ENCODE measurements at places on chromosomes 13 and 19. TPM values are rescaled to one million over a fixed set of nuclear protein-coding genes. Genes with fewer than 3 reads are reported as not detected.

DNA sequence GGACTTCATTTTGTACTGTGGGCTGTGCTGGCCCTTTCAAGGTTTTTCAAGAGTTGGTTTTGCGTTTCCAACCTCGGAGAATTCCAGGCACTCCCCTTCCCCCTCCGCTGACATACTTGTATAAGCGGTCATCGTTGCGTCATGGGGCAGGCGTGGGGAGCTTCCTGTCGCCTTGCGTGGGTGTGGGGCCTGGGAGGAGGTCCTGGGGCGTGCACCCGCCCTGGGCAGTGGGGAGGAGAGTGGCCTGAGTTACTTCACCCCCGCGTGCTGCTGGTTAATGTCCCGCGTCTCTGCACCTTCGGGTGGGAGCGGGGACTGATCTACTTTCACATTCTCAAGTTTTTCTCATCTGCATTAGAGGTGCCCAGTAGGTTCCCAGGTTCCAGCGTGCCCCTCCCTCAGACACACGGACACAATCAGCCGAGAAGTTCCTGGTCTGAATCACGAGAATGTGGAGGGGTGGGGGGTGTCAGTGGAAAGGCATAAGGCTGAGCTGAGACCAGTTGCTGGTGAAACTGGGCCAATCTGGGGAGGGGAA is 4.1 kb downstream of the IER2 start:
- DNase-seq = peak; percentile 96

DNA sequence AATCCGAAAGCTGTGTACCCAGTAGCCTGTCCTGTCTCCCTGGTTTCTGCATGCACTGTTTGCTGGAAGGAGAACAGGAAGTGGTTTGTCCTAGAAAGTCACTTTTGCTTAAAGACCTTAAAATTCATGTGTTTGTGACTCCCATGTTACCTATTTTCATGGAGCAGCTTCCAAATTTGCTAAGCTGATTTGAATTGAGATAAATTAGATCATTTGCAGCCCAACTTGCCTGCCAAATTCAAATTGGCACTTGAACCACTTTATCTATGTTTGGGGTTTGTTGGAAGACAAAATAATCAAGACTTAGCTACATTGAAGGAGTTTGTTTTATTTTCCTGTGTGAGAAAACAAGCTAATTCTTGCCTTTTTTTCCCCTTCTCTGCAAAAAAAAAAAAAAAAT is 532.5 kb downstream of the DIAPH3 start:
- no peak for DNase-seq

The GDF15 gene
- total RNA-seq = 49.9 TPM

DNA sequence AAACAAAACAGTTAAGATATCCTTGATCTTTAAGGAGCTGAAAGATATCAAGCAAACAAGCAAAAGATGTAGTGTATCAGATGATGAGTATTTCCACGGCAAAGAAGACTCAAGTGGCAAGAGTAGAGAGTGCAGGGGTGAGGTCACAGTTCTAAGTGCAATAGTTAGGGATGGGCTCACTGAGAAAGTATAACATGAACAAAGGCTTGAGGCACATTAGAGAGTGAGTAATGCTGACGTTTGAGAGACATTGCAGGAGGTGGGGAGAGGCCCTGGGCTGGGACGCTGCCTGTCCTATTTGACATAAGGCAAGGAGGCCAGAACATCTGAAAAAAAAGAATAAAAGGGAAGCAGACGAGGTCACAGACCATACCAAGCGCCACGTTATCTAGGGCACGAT is 1.4 kb downstream of the DUXA start:
- DNase-seq = no peak

GRCh38 chr19:23410155-23410554 is 14.9 kb upstream of the ZNF91 start:
- no peak for DNase-seq

The TUBA3C gene
- total RNA-seq = not detected

The CPB2 gene
- total RNA-seq = not detected

The KLK8 gene
- not detected for total RNA-seq

DNA sequence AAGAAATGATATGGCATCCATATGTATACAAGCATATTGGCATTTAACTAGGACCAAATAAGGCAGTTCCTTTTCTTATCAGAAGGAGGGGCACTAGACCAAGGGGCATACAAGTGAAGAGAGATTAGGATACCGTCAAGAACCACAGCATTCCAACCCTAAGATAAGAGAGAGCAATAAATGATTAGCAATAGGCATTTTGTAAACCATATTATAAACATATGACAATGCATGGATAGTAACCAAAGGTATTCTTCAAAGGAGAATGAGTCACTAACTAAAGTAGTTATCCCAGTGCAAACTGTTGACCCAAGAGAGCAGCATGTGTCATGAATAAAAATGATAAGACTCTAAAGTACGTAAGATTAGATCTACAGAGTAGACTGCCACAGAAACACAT is 500.9 kb upstream of the HTR2A start:
- DNase-seq = peak; percentile 64

- peak; percentile 4 for DNase-seq
These were observed 9.1 kb upstream of the C19orf12 start for GRCh38 chr19:29724102-29724641.

- DNase-seq = no peak
These were observed 8.9 kb upstream of the NR2F6 start for GRCh38 chr19:17254636-17255035.

DNA sequence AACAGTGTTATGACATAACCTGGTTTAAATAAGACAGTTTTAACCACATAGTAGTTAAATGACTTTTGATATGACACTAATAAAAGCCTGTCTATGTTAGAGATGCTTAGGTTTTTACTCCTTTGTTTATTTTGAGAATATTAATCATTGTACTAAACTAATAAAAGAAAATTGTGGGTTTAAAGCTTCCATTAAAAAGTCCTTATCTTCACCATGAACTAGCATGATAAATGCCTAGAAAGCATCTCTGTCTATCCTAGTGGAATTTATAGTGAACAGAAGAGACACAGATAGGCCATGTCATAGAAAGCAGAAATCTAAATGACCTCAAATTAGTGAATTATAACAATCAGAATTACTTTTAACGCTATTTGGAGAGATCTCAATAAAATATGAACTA is 255.2 kb downstream of the PCDH9 start:
- no peak for DNase-seq

DNA sequence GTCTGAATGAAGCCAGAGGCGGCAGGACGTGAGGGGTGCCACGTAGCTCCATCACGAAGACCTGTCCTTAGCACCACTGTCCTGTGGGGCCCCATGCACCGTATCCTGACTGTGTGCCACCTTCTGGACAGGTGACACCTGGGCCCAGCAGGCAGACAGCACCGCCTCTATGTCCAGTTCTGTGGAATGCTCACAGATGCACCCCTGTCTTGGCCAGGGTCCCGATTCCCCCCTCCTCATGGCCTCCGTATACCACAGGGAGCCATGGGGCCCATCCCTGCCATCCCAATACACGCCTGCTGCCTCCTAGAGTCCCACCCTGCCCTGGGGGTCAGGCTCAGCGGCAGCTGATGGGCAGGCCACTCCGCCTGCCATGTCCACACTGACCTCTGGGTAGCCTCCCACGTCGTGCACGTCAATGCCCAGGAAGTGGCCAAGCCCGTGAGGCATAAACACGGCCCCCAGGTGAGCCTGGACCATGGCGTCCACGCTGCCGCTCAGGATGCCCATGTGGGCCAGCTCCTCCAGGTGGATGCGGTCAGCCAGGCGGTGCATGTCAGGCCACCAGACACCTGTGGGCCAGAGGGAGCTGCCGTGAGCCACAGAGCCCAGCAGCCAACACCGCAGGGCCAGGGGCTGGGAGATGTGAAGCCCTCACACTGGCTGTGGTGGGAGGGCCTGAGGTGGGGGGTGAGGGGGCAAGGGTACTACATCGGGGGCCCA is 17.6 kb downstream of the CEBPG start:
- DNase-seq = no peak

- DNase-seq = no peak
These were observed 122.3 kb upstream of the ZNF536 start for GRCh38 chr19:30249911-30250310.

The NAT14 gene
- 18.1 TPM for total RNA-seq

The GPR4 gene
- total RNA-seq = not detected

The VSTM2B gene
- not detected for total RNA-seq

The LHB gene
- not detected for total RNA-seq

GRCh38 chr19:3220576-3220975 is 3.9 kb upstream of the CELF5 start:
- no peak for DNase-seq

- DNase-seq = no peak
These were observed 82.8 kb upstream of the MRI1 start for GRCh38 chr19:13681509-13681908.

- peak; percentile 72 for DNase-seq
These were observed 389.9 kb downstream of the RFC3 start for GRCh38 chr13:34207872-34208271.

The SCAF1 gene
- total RNA-seq = 18.1 TPM

GRCh38 chr19:10189616-10190015 is 5.1 kb downstream of the DNMT1 start:
- DNase-seq = no peak

DNA sequence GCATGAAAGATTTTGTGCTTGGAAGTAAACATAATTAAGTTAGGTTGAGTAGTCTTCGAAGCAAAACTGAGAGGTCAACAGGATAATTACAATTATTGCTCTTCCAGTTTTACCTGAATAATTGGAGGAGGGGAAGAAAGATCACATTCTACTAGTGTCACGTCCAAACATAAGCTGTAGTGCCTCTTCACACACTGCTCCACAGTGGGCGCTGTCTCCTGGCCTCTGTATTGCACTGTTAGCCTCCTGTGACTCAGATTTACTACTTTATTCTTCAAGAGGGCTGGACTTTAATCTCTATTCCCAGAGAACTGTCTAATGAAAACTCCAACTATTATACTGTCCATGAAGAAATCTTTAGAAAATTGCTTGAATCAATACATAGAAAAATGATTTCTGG is 62.9 kb downstream of the TRPC4 start:
- no peak for DNase-seq

The COL5A3 gene
- 10.6 TPM for total RNA-seq

- DNase-seq = no peak
These were observed 8.6 kb downstream of the AKAP11 start for GRCh38 chr13:42280537-42280936.

The NOVA2 gene
- not detected for total RNA-seq

The STARD13 gene
- 48.0 TPM for total RNA-seq

DNA sequence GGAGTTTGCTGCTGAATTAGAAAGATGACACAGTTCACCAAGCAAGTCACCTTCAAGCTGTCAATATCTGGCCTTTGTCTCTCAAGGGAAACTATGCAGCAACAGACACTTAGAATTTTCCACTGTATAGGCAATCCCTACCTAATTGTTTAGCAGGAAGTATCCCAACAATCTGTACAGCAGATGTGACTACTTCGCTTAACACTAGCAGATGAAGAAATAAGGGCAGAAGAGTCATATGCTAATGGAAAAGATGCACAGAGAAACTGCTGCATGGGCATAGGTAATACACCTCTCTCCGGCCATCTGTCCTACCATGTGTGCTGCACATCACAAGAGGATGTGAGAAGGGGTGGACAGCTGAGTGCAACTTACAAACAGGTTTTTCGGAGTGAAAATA is 851.2 kb downstream of the PCDH9 start:
- peak; percentile 1 for DNase-seq

GRCh38 chr13:113216254-113217048 is 7.0 kb downstream of the CUL4A start:
- peak; percentile 61 for DNase-seq

DNA sequence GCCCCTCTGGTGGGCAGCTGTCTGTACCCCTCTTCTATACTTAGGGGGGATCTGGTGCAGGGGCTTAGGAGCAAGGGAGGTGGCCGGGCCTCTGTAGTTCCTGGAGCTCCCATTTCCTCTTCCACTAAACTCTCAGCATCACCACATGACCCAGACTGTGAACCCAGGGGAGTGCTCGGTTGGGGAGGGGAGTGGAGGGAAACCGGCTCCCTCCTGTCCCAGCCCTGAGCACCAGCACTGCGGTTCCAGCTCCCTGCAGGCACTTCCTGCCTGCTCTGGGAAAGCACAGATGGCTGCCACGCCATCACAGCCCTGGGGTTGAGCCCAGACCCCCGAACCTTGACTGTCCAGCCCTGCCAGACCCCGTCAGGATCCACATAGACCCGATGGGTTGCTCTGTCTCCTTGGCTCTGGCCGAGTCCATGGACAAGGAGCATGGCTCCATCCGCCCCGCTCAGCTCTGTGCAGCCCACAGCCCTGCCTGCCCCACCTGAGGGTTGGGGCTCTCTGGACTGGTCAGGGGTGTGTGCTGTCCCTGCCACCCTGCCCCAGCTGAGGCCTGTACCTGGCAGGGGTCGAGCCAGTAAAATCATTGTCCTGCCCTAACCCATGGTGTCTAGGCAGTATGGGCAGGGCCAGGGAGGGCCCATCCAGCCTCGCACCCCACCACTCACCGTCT is 36.0 kb upstream of the SLC7A10 start:
- no peak for DNase-seq

GRCh38 chr13:51961493-51962403 is 49.5 kb downstream of the ATP7B start:
- DNase-seq = no peak

DNA sequence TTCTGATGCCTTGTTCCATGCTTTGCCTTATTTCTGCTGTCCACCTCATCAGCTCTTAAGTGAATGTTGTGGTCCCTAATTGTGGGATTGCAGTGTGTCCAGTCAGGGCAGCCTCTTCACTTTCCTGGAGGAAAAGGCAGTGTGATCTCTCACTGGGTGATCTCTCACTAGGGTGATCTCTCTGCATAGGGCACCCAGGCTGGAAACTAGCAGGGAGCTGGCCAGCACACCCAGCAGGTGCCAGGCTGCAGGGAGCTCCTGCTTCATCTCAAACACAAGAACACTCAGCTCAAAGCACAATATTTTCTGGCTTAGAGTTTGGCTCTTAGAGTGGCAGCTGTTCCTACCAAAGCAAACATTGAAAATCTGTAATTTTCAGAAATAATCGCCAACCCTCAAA is 36.5 kb upstream of the TSHZ3 start:
- DNase-seq = no peak

- peak; percentile 81 for DNase-seq
These were observed 109.4 kb downstream of the RFC3 start for GRCh38 chr13:33927315-33927714.

The PGLYRP2 gene
- total RNA-seq = not detected

DNA sequence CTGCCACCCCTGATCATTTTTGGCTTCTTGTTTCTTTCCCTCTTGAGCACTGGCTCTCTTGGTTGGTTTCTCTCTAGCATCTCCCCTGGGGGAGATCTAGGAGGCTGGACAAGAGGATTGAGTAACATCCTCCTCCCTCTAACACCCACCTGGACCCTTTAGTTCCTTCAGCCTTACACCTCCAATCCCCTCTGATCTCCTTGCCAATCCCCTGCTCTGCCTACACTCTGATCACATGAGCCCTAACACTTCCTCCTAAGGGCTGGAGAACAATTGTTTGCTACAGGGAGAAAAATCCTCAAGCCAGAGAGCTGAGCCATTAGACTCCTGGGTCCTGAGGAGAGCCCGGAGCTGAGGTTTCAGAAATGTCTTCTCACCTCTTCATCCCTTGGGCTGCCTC is 65.9 kb upstream of the ADGRL1 start:
- DNase-seq = no peak

The SHANK1 gene
- 7.4 TPM for total RNA-seq

- no peak for DNase-seq
These were observed 410.6 kb downstream of the FGF9 start for GRCh38 chr13:22081430-22081829.

- no peak for DNase-seq
These were observed 6.8 kb downstream of the ALG5 start for GRCh38 chr13:36992362-36992761.
